ENCODE measurements at places on chromosomes 5 and 9. TPM values are rescaled to one million over a fixed set of nuclear protein-coding genes. Genes with fewer than 3 reads are reported as not detected.

C8G gene
- 2.1 TPM for polyA plus RNA-seq

TRPM6 gene
- 0.22 TPM for polyA plus RNA-seq

CCNO gene
- not detected for polyA plus RNA-seq

PTGES2 gene
- polyA plus RNA-seq = 132 TPM

KIF2A gene
- polyA plus RNA-seq = 2.8 TPM

GALT gene
- 82.2 TPM for polyA plus RNA-seq

CDC25C gene
- 0.03 TPM for polyA plus RNA-seq

ZNF454 gene
- 0.84 TPM for polyA plus RNA-seq

GRCh38 chr9:134111064-134111463, 24.8 kb upstream of the WDR5 start:
- DNase-seq = no peak

- DNase-seq = no peak
Observed at GRCh38 chr9:122551371-122551770, 1.5 kb upstream of the OR1N2 start.

DNA sequence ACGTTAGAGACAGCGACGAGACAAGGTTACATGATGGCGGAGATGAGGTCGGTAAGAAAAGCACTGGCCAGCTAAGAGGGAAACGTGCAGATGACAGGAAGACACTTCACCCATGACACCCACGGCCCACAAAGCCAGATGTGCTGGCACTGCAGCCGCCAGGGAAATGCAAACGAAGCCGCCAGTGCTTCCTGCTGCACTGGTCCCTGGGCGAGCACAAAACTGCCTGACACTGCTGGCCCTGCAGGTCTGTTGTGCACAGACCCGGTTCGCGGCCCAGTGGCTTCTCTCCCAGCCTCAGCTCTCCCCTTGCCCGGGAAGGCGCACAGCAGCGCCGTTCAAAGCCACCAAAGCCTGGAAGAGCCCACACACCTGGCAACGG, 20.3 kb downstream of the QSOX2 start:
- no peak for DNase-seq

GRCh38 chr5:60436518-60436917, 263.4 kb downstream of the DEPDC1B start:
- no peak for DNase-seq

GRCh38 chr5:170546282-170546681, 42.5 kb downstream of the KCNIP1 start:
- DNase-seq = peak; percentile 47

DNA sequence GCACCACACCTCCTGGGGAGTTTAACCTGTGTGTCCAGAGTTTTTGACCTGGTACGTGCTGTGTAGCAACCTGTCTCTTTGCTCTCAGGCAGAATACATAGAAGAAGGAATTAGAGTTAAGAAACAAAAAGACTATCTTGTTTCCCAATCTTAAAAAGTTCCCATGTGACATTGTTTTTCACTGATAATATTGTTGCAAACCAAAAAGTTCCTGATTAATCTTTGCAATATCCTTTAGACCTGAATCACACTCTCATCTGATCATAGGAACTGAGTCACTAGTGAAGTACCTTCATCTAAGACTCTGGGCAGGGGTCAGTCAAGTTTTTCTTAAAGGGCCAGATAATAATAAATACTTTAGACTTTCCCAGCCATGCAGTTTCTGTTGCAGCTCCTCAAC, 35.1 kb downstream of the BASP1 start:
- no peak for DNase-seq

GRCh38 chr9:109408759-109409462, 88.1 kb upstream of the EPB41L4B start:
- no peak for DNase-seq

GRCh38 chr5:170885809-170886208, 24.0 kb downstream of the RANBP17 start:
- DNase-seq = no peak

DNA sequence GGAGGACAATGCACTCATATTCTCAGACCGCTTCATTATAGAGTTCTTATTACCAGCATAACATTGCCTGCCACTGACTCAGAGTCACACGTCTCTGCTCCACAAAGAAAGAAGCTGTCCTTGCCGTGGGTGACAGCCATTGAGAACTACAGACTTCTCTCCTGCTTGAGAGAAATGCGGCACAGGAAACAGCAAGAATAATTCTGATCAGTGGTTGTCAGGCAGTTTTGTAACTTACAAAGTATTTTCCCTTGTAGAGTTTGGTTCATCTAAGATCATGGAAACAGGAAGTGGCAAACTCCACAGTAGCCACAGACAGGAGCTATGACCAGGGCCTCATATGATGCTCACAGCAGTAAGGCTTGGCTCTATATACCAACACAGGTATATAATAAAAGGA, 47.0 kb downstream of the KCNV2 start:
- no peak for DNase-seq

GRCh38 chr9:34636791-34637355, 714 bp downstream of the SIGMAR1 start:
- no peak for DNase-seq

All from heart right ventricle (tissue), 16 donors.